Suprapubic skin (tissue), 4 donors: ENCODE measurements at places on chromosomes 12 and 14.

DNA sequence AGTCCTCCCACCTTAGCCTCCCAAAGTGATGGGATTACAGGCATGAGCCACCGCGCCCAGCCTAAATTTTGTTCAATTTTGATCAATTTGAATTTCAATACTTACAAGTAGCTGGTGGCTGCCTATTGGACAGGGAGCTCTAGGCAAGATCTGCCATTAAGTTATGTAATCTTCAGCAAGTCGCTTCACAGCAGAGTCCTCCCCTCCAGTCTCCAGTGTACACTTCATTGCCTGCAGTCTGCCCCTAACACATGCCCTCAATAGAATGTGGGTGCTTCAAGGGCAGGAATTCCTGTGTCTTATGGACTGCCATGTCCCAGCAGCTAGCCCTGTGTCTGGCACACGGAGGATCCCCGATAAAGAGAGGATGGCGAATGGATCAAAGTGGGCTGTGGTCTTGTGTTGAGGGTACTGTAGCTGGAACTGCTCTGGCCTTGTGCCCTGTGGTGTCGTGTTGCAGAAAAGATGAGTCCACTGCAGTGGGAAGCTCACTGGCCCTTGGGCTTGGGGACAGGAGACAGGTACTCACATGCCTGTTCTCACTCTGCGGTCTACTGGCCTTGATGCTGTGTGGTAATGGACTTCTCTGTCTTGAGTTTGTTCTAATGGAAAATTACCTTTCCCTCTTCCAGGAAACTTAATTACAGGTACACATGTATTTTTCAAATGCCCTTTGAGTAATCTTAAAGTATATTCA lies 67.6 kb downstream of the TECPR2 start:
- H3K4me1 ChIP-seq = no peaks in the 10 kb centered on the region
- H3K36me3 ChIP-seq = peaks cover 33% of the 10 kb centered on the region
- DNase-seq = peak; percentile 34
- H3K27ac ChIP-seq = no peak overlapping the region
- no peaks in the 10 kb centered on the region for H3K27me3 ChIP-seq
- no peak overlapping the region for H3K4me3 ChIP-seq

- no peak for DNase-seq
- no peak overlapping the region for H3K27ac ChIP-seq
- no peaks in the 10 kb centered on the region for H3K27me3 ChIP-seq
- H3K36me3 ChIP-seq = peaks cover 4% of the 10 kb centered on the region
These were observed 43.8 kb downstream of the CCNK start for GRCh38 chr14:99524804-99525698.

GRCh38 chr14:100893760-100894159 lies 9.8 kb downstream of the RTL1 start:
- no peaks in the 10 kb centered on the region for H3K36me3 ChIP-seq
- DNase-seq = peak; percentile 74
- H3K27me3 ChIP-seq = peaks cover 28% of the 10 kb centered on the region
- H3K27ac ChIP-seq = no peak overlapping the region

GRCh38 chr12:116153983-116154382 lies 123.5 kb downstream of the MED13L start:
- H3K4me1 ChIP-seq = peaks cover 41% of the 10 kb centered on the region
- DNase-seq = no peak
- no peak overlapping the region for H3K4me3 ChIP-seq
- H3K27ac ChIP-seq = no peak overlapping the region
- H3K27me3 ChIP-seq = no peaks in the 10 kb centered on the region

DNA sequence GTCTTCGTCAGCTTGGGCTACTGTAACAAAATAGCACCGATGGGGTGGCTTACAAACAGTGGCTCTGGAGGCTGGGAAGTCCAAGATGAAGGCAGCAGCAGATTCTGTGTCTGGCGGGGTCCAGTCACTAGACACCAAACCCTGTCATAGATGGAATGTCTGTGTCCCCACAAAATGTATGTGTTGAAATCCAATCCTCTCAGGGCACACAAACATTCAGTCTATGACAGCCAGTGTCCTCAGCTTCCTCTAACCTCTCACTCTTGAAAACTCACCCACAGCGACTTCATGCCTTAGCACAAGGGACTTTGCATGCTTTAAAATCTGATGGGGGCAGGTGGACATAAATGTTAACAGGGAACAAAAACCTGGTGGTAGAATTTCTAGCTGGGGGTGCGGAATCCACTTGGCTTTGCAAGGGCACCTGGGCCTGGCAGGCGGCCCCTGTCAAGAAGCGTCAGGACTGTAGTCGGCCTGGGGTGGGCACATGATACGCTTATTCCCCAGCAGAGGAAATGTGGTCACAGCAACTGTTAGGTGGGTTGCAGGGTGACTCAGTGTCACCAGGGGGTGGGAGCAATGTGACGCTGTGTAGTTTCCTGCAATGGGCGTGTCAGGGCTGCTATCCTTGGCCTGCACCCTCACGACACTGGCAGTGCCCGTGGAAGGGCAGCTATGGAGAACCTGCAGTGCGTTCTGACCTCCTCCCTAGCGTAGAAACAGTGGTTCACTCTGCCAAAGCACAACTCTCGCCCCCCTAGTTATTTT lies 17.7 kb downstream of the RIN3 start:
- H3K4me1 ChIP-seq = peaks cover 6% of the 10 kb centered on the region
- DNase-seq = no peak
- H3K36me3 ChIP-seq = no peaks in the 10 kb centered on the region

DNA sequence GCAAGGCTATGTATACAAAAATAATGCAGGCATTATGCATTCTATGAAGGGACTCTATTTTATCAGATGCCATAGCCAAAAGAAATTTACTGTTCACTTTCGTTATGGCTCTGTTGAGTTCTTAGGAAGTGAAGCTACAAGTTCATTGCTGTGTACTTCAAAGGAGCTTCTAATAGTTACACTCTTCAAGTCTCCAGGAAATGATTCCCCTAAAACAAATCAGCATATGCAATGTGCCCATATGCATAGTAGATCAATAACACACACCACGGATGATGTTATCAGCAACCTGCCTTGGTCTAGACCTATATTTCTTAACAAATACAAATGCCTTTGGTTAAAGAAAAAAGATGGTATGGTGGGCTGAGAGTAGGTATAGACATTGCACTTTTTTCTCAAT lies 83.4 kb downstream of the AKAP6 start:
- no peaks in the 10 kb centered on the region for H3K27me3 ChIP-seq
- H3K27ac ChIP-seq = no peak overlapping the region
- H3K36me3 ChIP-seq = no peaks in the 10 kb centered on the region
- no peaks in the 10 kb centered on the region for H3K4me1 ChIP-seq
- no peak for DNase-seq

DNA sequence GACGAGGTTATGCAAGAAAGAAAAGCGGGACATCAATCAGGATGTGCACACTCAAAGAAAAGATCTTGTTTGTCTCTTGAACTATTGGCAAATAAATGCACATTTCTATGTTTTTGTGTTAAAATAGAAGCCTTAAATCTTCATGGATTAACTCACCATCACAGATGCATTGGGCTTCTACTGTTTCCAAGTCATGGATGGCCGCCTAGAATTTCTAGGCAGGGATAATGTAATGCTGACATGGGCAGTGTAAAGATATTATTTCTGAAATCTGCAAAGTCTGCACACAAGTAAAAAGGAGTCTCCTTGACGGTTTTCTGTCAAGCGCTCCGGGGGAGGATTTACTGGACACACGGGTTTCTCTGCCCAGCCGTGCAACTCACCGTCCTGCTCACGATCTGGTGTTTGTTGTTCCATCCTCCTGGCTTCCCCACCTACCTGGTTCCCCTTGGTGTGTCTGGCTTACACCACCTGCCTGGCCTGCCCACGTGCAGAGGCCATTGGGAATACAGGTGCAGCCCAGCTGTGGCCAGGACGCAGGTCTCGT lies 103.3 kb upstream of the FZD10 start:
- no peak overlapping the region for H3K27ac ChIP-seq
- no peaks in the 10 kb centered on the region for H3K36me3 ChIP-seq
- H3K4me1 ChIP-seq = peaks cover 6% of the 10 kb centered on the region
- H3K4me3 ChIP-seq = no peak overlapping the region
- no peak for DNase-seq

GRCh38 chr12:3005736-3006135 lies 46.5 kb downstream of the TEAD4 start:
- no peaks in the 10 kb centered on the region for H3K36me3 ChIP-seq
- no peak for DNase-seq
- no peaks in the 10 kb centered on the region for H3K4me1 ChIP-seq
- H3K4me3 ChIP-seq = no peak overlapping the region

DNA sequence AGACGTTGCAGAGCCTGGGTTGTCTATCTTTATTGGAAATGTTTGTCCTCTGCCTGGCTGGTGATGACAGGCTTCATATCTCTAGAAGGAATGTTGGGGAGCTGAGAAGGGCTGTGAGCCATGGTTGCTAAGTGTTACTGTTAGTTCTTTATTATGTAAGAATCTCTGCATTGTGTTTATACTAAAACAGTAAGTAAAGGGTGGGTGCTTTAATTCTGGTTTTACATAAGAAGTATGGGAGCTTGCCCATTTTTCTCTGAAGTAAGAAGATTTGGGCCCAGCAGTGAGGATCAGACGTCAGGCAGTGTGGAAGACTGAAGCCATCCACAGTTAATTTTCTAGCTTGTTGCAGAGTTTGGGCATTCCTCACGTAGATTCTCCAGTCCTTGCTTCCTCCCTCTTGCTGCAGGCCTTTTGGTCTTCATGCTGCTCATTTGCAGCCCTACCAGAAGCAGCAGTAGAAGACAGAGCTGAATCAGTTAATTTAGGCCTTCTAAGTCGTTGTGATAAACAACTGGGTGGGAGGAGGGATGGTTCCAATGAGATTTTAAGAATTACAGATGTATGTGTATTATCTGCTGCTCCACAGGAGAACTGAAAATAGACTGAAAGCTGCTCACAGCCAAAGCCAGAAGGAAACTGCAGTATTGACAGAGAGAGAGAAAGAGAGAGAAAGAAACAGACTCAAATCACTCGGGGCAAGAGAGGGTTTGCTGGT lies 21.4 kb downstream of the WNT5B start:
- H3K27me3 ChIP-seq = no peaks in the 10 kb centered on the region
- peaks cover 14% of the 10 kb centered on the region for H3K4me1 ChIP-seq
- H3K4me3 ChIP-seq = no peak overlapping the region
- H3K27ac ChIP-seq = no peak overlapping the region
- no peaks in the 10 kb centered on the region for H3K36me3 ChIP-seq

DNA sequence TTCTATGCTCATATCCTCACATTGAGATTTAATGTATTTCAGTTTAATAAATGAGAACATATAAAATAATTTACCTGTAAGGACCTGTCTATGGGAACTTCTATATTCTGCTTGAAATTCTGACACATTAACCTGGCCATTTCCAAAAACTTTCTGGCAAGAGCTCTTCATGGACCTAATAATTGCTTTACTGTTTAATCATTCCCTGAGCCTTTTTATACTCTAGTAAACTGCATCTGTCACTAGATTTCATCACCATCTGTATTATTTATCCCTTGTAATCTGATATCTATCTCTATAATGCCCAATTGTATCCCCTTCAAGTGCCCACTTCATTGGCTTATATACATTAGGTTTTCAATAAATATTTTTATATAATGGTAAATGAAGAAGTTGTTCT lies 327.7 kb downstream of the RAD51B start:
- H3K27me3 ChIP-seq = no peaks in the 10 kb centered on the region
- peak overlapping the region; percentile 83 for H3K27ac ChIP-seq
- H3K36me3 ChIP-seq = no peaks in the 10 kb centered on the region

DNA sequence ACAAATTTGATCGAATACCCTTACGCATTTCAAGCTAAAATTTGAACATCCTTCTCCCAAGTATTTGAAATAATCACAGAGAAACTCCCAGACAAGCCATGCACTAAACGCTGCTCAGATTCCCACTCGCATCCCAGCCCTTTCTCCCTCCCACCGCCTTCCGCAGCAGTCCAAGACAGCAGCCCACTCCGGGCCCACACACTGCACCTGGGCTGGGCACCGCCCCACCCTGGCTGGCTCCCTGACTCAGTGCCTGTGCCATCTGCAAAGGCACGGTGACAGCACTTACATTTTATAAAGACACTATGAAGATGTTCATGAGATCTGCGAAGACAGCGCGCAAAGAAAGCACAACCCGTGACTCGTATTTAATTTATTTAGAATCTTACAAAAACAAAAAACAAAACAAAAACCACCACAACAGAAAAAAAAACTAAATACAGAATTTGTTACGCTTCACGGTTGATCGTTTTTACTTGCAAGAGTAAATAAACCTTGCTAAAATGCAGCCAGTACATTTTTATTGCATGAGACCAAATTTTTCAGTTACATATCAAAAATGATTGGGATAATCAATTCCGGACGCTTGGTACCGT lies 17.2 kb upstream of the CDK2AP1 start:
- H3K27ac ChIP-seq = no peak overlapping the region
- no peak for DNase-seq
- peaks cover 28% of the 10 kb centered on the region for H3K36me3 ChIP-seq
- no peak overlapping the region for H3K4me3 ChIP-seq
- H3K27me3 ChIP-seq = no peaks in the 10 kb centered on the region

GRCh38 chr12:66241061-66242043 lies 52.3 kb downstream of the IRAK3 start:
- H3K4me1 ChIP-seq = no peaks in the 10 kb centered on the region
- H3K36me3 ChIP-seq = peaks cover 11% of the 10 kb centered on the region
- DNase-seq = no peak
- no peak overlapping the region for H3K27ac ChIP-seq
- H3K4me3 ChIP-seq = no peak overlapping the region
- no peaks in the 10 kb centered on the region for H3K27me3 ChIP-seq

DNA sequence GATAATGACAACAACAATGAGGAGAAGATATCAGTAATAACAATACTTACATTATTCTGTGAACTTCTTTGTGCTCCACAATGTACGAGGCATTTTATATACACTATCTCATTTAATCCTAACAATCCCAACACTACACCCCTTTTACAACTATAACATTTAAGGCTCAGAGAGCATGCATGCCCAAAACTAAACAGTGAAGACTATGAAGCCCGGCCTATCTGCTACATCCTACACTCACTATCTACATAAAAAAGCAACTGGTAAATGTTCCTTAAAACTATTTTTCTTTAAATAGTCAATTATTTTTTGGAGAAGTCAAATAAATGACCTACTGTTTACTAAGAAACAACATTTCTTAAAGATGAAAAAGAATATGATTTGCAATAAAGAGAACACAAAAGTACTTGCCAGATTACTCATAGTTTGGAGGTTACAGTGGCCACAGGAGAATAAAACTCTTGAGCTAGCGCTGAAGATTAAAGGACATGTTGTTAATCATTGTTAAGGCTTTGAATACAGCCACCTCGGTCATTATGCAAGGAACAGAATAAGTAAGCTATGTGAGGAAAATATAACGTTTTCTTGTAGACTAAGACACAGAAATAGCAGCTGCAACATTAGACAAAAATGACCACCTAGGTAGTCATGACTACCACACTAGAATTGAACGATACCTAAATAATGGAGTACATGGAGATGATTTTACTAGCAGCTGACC lies 56.7 kb downstream of the EPS8 start:
- DNase-seq = no peak
- no peaks in the 10 kb centered on the region for H3K36me3 ChIP-seq
- no peak overlapping the region for H3K27ac ChIP-seq
- H3K4me3 ChIP-seq = no peak overlapping the region
- H3K4me1 ChIP-seq = peaks cover 20% of the 10 kb centered on the region
